ENCODE measurements at places on chromosomes 1 and 21.

- DNase-seq: no peak
Observed at GRCh38 chr1:29647581-29647980, 411.3 kb downstream of the PTPRU start.

DNA sequence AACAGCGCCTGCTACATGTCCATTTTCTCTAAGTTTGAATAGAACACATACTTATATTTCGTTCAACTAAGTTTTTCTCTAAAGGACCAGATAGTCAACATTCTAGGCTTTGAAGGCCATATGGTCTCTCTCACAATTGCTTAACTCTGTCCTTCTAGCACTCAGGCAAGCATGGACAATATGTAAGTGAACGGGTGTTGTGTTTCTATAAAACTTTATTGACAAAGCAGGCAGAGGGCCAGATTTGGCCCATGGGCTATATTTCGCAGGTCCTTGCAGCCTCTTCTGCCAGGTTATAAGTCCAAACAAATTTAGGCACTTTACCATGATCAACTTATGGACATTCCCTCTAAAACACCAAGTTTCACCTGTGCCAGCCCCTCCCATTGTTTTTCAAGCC is 21.1 kb downstream of the KLHDC7A start:
- no peak for DNase-seq

DNA sequence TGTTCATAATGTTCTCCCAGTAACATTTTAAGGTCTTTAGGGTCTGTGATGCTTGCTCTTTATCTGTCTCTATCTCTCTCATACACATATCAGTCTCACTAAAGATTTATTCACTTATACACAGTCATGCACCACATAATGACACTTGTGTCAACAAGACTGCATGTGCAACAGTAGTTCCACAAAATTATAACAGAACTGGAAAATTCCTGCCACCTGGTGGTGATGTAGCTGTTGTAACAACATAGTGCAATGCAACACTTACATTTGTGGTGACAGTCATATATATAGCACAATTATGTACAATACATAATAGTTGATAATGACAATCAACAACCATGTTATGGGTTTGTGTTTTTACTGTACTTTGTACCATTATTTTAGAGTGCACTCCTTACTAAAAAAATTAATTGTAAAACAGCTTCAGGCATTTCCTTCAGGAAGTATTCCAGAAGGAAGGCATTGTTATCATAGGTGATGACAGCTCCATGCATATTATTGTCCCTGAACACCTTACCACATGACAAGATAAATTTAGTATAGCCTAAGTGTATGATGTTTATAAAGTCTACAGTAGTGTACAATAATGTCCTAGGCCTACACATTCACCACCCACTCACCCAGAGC is 8.1 kb downstream of the TDRD5 start:
- peak; percentile 46 for DNase-seq

DNA sequence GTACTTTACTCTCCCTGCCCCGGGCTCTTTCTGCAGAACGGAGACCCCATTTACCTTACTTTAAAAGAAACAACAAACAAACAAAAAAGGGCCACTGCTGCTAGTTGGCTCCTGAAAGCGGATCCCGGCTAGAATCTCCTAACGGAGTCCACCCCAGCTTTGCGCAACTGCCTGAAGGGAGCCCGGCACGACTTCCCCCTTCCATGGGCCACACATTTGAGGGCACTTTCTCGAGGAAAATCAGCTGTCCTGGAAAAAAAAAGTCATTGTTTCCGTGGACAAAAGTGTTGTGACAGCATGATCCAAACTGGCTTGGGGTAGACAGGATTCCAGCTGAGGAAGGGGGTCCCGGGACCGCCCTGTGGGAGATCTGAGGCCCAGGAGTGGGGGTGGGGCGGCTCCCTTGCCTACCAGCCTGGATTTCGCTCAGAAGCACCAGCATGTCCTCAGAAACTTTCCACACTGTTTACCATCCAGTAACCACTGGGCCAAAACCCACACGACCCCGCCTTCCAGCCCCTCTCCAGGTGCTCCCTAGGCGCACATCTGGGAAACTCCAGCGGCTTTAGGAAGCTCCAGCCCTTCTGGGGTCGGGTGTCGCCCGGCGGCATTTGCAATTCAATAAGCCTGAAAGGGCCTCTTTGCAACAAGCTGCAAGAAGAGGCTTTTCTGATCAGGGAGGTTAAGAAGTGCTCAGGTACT is 4.8 kb downstream of the RIPK4 start:
- no peak for DNase-seq

DNA sequence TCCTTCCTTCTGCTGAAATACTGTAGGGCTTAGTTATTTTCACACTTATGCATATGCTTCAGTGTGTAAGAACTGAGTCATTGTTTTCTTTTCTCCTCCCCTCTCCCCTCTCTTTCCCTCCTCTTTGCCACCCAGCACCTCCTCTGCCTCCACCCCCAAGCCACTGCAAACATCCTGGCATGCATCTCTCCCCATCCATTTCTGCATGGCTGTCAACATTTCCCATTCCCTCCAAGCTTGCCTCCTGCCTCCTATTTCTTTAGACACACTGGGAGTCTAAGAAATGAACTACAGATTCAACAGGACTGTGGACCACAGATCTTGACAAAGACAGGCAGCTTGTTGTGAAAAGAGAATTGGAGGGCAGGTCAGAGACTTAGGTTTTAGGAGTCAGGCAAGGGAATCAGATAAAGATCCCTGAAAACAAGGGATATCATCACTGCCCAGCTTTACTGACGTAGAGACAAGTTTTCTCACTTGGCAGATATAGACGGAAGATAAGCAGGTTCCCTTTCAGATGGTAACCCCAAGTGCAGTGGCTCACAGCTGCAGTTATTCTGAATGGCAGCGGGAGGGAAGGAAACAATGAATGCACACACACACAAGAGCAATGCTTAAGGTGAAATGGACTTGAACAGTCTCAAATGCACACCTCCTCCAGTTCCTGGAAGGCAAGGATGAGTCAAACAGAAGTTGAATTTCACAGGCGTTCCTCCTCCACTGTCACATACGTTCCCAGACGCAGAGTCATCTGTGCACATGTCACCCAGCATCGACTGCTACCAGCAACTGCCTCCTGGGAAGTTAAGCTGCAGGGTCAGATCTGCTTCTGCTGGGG is 56.1 kb downstream of the HIVEP3 start:
- no peak for DNase-seq

DNA sequence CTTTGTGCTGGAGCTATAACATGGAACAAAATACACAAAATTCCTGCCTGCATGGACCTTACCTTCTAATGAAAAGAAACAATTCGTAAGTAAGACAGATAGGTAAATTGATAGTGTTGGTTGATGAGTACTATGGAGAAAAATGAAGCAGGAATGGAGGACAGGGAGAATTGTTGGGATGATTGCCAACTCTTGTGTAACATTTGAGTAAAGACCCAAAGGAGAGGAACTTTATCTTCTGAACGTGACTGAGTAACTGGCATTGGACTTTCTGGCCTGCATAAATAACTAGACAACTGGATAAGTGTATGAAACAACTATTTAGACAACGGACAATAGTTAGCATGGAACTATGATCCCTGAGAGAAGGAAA is 6.8 kb upstream of the EFCAB14 start:
- DNase-seq: no peak

DNA sequence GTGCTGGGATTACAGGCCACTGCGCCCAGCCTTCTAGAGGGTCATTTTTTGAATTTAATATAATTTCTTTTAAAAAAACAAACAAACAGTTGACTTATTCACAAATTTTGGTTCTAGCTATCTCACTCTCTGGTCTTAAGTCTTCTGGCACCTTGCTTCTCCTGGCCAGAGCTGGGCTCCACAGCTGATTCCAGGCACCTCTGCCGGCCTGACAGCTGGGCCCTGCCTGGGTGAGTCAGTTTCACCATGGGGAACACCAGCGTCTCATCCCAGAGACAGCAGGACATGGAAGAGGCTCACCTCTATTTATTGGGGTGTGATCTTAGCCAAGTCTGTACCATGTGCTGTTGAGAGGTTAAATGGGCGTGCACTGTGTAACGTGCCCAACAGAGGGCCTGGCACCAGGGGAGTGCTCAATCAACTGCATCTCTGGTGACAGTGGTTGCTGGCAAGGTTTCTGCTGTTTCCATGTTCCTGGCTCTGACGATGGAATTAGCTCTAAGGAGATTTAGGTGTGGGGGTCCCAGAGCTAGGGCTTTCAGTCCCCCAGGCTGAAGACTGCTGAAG is 956 bp downstream of the CPLANE2 start:
- peak; percentile 72 for DNase-seq

GRCh38 chr1:26704629-26705028 is 8.8 kb downstream of the ARID1A start:
- DNase-seq: no peak

- no peak for DNase-seq
Observed at GRCh38 chr1:238005116-238005515, 114.4 kb upstream of the ZP4 start.

DNA sequence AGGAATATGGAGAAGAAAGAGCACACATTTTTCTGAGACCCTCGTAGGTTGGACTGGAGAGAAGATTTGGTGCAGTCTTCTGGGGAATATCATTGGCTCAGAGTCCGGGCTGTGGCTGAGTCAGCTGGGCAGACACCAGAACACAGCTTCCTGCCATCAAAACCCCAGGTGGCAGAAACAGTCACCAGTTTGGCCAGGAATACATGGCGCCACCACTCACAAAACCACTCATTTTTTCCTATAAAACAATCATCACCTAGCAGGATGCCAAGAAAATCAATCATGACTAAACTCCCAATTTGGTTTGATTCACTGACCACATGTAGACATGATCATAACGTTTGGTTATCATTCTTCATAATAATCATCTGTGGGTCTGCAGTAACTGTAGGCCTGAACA is 178.1 kb upstream of the PBX1 start:
- DNase-seq: no peak

DNA sequence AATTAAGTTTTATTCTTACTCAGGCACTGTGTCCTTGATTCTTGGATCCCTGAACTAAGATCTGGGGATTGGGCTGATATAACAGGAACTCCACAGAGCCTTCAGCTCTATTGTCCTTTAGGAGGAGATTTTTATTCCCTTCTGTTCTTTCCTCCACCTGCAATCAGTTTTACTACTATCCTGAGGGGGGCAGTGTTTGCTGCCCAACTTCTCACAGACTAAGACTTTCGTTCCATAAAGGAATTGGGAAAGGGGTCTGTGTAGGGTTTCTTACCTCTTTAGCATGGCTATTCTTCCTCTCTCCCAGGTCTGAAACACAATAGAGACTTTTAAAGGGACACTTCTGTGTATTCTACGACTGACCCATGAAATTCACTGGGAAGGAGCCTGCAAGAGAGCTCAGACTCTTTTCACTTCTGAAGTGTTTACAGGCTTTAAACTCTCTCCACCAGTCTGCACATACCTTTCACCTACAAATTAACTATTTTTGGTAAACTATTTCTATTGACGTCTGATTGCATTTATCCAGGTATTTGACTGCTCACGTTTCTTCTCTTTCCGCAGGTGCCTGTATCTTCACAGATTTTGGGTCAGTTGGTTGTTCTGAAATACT is 103.3 kb upstream of the DEPDC1 start:
- DNase-seq: no peak

GRCh38 chr1:83694449-83694848 is 304.5 kb downstream of the TTLL7 start:
- DNase-seq: no peak

DNA sequence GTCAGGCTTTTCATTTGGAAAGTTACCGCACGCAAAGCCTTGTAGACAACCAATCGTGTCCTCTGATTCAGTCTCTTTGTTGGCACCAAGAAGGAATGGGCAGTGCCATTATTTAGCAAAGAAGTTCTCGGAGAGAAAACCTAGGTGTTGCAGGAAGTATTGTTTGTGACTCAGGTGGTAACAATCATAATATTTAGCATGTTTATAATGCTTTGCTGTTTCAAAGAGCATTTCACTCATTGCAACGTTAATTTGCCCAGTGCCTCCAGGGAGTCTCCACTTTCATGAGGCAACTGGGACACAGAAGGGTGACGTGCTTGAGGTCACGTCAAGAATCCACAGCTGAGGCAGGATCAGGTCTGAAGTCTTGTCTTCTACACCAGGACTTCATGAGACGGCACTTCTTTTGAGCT is 31.4 kb downstream of the STPG1 start:
- DNase-seq: no peak

- no peak for DNase-seq
Observed at GRCh38 chr21:32456497-32456918, 44.0 kb downstream of the EVA1C start.

DNA sequence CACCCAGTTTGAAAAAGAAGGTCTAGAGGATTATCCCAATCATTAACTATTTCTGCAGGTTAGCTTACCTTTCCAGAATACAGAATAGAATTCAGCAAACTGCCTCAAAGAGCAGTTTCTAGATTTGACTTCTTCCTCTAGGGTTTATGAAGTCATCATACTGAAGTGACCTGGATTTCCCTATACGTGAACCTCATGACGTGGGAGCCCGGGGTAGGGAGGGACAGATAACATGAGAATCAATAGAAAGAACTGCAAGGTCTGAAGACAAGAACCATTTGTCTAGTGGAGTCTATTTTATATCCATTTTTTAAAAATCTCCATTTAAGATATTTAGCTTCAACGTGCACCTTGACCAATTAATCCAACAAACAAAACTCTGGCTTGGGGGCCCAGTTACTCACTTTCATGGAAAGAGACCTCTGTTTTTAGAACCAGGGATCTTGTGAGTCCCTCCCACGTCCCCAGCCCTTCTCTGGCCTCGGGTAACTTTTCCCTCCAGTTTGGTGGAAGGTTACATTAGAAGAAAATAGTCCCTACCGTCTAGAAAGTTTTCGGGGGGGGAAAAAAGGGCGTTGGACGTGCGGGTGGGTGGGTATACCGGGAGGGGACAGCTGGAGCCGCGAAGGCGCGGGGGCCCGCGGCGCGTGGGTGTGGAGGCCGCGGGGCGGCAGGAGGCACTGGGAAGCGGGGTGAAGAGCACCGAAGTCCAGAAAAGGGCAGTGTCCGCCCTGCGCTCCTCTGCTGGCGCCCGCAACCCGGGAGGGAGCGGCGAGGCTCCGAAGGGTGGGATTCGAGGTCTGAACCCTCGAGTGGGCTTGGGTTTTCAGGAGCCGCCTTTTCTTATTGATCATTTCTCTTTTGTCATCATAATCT is 13.8 kb upstream of the POGZ start:
- DNase-seq: no peak

GRCh38 chr1:197218857-197219256 is 49.2 kb upstream of the CRB1 start:
- no peak for DNase-seq

GRCh38 chr1:61142043-61142440 is 59.7 kb downstream of the NFIA start:
- no peak for DNase-seq

GRCh38 chr1:116334868-116335635 is 38.0 kb upstream of the ATP1A1 start:
- no peak for DNase-seq

Measured in NCI-H1105 (cell line).